ENCODE measurements at places on chromosomes 3 and 15.

GRCh38 chr15:64566629-64567427 lies 106.5 kb downstream of the ZNF609 start:
- DNase-seq: no peak

DNA sequence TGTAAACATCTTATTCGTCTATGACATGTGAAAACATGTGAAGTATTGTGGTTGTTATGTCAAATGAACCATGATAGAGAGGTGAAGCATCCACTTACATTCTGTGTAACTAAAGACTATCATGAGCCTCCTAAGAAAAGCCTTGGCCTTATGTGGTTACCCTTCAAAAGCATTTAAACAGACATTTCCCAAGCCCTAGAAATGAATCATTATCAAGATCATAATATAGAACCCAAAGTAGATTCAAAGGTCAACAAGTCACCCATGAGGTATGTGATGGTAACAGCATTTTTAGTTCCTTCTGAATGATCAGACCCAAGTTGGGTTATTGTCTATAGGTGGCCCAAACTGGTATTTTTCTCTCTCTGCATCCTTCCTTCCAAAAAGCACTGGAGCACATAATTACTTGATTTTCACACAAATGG lies 408.0 kb downstream of the TBL1XR1 start:
- no peak for DNase-seq

DNA sequence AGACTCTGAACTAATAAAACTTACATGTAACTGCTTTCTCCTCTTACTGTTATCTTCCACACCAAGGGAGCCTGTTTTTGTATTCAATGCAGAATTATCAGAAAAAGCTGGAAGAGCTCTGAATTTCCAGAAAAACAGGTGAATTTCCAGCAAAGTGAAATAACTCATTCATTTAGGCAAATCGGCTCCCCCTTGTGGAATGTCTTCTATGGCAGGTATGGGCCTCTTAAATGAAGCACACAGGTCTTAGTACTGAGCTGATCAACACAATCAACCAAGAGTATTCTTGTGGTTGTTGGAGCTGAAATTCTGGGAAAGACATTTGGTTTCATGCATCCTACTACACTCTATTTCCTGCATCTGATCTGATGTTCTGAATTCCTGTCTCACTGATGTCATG lies 31.0 kb upstream of the PTPRG start:
- DNase-seq: no peak

GRCh38 chr3:56633602-56634535 lies 49.2 kb downstream of the TASOR start:
- no peak for DNase-seq

DNA sequence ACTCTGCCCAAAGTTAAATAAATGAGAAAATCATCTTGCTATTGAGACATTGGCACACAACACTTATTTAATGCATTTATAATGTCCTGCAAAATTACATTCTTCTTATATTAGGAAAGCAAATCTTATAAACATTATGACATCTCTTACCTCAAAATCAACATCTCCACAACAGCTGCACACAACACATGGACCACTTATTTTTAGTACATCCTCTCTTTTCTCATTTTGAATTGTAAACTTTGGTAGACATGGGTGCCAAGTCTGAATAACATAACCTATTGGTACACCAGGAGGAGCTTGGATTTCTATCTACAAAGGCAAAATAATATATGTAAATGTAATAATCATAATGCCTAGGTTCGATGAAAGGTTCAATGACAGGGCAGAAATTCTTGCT lies 23.0 kb downstream of the PLSCR1 start:
- no peak for DNase-seq

- DNase-seq: no peak
These were observed 23.1 kb upstream of the MITF start for GRCh38 chr3:69716119-69716518.

DNA sequence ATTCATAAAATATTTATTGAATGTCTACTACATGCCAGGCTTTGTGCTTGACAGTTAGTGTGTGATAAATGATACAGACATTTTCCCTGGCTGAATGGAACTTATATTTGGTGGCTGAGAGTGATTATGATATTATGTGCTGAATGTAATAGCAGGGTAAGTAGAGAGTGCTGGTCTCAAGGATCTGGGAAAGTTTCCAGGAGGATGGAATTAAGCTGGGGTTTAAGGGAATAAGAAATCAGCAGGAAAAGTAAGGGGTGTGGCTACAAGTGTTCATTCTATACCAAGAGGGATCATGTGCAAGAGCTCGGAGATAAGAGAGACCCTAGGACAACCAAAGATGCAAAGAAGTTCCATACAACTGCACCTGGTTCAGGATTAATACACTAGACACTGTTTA lies 500.1 kb upstream of the CFAP20DC start:
- no peak for DNase-seq

DNA sequence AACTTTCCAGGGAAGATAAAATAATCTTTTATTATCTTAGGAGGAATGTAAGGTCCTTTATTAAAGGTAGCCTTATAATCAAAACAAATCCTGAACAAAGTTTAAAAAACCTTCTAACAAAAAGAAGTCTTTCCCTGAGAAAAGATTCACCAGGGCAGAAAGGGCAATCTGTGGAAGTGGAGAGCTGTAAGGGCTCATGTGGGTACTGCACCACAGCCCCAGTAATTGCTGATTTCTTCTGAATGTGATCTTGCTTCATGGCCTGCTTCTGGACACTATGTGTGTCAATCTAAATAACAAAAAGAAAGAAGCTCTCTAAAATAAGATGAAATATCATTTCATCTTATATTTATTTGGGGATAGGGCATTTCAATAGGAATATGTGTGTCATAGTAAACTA lies 1501.6 kb downstream of the OTOL1 start:
- DNase-seq: no peak

DNA sequence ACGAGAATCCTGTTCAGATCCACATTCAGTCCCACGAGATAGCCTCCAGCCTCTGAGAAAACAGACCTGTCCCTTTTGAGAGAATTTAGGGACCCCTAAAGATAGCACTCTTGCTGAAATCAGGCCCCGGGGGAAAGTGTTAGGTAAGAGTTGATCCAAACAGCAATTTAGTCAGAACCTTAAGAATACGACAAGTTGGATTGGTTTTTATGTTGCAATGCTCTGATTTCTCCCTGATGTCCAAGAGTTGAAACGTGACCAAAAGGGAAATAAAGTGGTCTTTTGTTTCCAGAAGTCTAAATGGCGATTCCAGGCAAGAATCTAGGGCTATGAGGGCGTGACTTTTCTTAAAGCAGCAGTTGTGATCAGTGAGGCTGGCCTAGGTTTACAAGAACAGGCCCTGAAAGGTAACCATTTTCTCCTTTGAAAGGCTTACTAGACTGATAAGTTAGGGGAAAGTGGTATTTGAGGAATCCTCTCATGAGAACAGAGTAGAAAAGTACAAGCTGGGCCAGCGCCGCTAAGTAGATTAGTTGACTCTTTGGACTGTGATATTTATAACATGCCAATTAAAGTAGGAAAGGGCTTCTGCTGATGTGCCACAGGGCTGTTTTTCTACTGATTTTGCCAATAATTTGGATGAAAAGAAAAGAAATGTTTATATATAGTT lies 4.9 kb downstream of the MAN2A2 start:
- DNase-seq: no peak

All from stimulated activated CD4-positive, alpha-beta T cell treated with anti-CD3 and anti-CD28 coated beads, TNF-alpha, amount 100 ng/mL, for 1 hour (primary cell).